ENCODE measurements at places on chromosomes 12 and 14.

- DNase-seq: no peak
These were observed 311.5 kb downstream of the NOVA1 start for GRCh38 chr14:26286081-26286912.

- no peak for DNase-seq
These were observed 743.4 kb downstream of the RPS29 start for GRCh38 chr14:48842785-48843184.

GRCh38 chr12:26416550-26416949, 221.2 kb downstream of the SSPN start:
- DNase-seq: no peak

DNA sequence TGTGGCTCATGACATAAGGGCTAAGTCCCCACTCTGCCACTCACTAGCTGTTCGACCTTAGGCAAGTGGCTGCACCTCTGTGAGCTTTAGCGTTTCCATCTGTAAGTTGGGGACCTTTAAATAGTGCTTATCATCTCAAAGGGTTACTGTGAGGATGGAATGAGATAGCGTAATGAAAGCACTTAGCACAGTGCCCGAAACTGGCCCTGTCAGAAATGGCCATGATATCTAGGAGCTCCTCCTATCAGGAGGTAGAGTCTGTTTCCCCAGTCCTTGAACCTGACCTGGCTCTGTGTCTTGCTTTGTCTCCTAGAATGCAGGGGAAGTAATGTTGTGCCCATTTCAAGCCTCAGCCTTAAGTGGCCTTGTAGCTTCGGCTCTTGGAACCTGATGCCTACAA, 211.0 kb downstream of the RBM19 start:
- DNase-seq: no peak

DNA sequence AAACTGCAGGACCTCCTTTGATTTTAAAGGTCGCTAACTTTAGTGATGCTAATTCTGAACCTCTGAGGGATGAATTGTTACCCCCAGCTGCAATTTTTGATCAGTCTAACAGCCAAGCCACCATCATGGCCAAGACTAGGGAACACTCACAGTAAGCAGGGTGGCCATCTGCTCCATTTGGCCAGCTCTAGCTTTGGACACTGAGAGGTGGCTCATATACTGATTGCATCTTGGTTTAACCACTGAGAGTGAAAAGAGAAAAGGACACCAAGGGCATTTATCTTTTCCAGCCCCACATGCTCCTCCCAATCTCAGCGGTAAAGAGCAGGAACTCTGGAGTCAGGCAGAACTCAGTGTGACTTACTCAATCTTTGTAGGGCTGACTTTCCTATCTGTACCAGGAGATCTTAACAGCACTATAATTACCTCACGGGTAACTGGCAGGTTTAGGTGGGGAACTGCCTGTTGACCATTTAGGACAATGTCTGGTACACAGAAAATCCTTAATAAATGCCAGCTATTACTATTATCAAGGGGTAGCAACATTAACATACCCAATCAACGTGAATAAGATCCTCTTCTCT, 6.2 kb downstream of the LPCAT3 start:
- no peak for DNase-seq

GRCh38 chr12:94157981-94158411, 9.6 kb downstream of the PLXNC1 start:
- DNase-seq: no peak

- peak; percentile 22 for DNase-seq
These were observed 313.6 kb upstream of the RTL1 start for GRCh38 chr14:101217080-101217463.

- no peak for DNase-seq
These were observed 91.9 kb downstream of the DAD1 start for GRCh38 chr14:22497144-22497423.

GRCh38 chr14:22837750-22838538, 1.6 kb downstream of the MMP14 start:
- DNase-seq: no peak
